ENCODE measurements at places on chromosomes 6 and 20.

GRCh38 chr6:31972709-31973350 lies 892 bp upstream of the DXO start:
- peak; percentile 38 for DNase-seq

GRCh38 chr20:47850146-47850545 lies 64.9 kb upstream of the SULF2 start:
- DNase-seq = no peak

- DNase-seq = no peak
These were observed 7.6 kb upstream of the SRSF3 start for GRCh38 chr6:36586606-36587005.

- no peak for DNase-seq
These were observed 19.0 kb downstream of the NTSR1 start for GRCh38 chr20:62727584-62728027.

- no peak for DNase-seq
These were observed 41.1 kb downstream of the FARS2 start for GRCh38 chr6:5302220-5302946.

GRCh38 chr20:20712474-20713243 lies at the start of gene RALGAPA2:
RALGAPA2 (minus strand) TSS chr20:20712644; CDS start chr20:20712480, 164 bp downstream.
- DNase-seq = peak; percentile 97

GRCh38 chr20:10306440-10307358 lies 88.1 kb downstream of the SNAP25 start:
- DNase-seq = no peak

DNA sequence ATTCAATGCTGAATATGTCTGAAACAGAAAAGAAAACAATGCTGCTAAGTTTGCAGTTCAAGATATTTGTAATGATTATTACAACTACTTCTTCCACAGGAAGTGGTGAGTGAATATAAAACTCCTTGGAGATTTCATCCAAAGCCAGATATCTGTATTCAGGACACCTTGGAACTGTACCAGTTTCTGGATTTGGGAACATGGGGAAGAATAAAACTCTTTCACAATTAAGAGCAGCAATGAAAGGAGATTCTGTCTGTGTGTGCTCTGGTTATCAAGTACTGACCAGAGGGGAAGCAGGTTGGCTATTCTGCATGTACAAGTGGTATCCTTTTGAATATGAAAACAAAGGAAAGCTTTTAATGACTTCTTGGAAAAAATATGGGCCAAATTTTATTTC lies 21.1 kb downstream of the ELOVL2 start:
- DNase-seq = no peak

- no peak for DNase-seq
These were observed 42.6 kb downstream of the RBM38 start for GRCh38 chr20:57433657-57434389.

DNA sequence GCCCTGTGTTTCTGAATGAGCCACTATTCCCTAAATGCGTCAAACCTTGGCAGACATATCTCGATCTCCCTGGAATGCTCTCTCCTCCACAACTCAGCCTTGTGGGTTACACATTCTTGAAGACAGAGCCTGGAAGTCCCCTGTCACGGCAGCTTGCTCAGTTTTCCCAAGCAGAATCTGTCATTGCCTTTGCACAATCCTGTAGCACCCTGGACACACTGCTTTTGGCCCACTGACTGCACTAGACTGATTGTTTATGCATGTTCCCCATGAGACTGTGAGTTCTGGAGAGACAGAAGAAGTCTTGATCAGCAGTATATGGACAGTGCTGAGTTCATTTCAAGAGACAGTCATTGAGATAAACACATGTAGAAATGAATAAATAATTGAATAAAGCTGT lies 406.7 kb downstream of the CD83 start:
- no peak for DNase-seq

DNA sequence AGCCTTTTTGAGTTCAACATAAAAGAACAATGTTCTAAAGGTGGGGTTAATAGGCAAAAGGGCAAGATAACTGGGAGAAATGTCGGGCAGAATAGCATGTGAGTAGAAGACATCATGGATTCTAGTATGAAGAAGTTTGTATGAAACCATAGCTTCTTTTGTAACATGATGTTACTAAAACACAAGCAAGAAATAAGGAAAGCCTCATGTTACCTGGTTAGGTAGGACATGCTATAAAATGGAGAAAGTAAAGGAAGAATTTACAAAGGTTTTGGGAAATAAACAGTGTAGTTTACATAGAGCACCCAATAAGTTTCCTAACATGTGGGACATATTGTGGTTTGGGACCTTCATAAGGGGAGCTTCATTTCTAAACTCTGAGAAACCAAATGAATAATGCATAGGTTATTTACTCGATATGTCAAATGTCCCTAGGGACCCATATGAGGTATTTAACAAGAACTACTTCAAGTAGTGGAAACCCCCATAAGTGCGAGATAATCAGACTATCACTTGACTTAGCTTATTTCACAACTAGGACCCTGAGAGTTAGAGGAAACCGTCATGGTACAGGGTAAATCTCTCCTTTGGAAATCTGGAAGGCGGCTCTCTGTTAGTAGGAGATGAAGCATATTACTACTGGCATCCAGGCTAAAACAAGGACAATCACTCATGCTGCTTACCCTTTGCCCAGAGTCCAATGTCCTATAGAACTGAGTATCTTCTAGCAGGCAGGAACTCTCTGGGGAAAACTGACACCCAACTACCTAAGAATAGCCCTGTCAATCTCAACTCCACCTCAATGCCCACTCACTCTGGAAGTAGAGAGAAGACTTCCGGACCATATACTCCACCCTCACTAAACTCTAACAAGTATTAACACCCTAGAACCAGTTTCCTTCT lies 57.5 kb downstream of the ILRUN start:
- DNase-seq = no peak

DNA sequence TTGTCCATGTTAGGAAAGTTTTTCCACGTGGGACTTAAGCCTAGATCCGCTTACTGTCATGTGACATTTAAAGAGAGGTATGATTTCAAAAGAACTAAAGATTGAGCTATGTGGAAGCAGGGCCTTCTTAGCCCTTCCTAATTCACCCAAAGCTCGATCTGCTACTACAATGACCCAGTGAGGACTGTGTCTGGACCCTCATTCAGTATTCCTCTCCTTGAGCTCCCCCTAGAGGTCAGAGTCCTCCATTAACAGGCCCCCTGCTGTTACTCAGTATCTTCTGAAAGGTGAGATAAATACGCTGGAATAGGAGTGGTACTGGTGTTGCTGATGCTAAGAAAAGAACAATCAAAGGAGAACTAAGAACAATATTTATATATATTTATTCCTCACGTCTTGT lies 414.0 kb downstream of the GJA1 start:
- peak; percentile 39 for DNase-seq

GRCh38 chr6:15444881-15445280 lies 199.0 kb downstream of the JARID2 start:
- peak; percentile 19 for DNase-seq

DNA sequence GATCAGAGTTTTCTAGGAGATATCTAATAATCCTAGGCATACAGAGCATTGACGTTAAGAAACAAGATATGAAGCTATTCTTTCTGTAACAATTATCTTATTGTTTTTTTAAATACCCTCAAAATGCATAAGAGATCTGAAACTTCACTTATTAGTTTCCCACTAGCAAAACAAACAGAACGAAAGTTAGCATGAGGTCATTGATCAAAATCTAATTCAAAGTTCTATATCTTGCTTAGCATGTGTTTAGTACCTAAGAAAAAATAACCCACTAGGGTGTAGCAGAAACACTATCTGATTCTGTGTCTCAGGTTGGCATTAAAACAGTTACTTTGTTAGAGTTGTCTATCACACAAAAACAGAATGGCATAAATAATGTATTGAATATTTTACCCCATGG lies 1288.4 kb downstream of the EPHA7 start:
- no peak for DNase-seq

- no peak for DNase-seq
These were observed 170.8 kb downstream of the KCNQ5 start for GRCh38 chr6:72792692-72793091.
